ENCODE measurements at places on chromosomes 1 and 21. TPM values are rescaled to one million over a fixed set of nuclear protein-coding genes. Genes with fewer than 3 reads are reported as not detected.

DNA sequence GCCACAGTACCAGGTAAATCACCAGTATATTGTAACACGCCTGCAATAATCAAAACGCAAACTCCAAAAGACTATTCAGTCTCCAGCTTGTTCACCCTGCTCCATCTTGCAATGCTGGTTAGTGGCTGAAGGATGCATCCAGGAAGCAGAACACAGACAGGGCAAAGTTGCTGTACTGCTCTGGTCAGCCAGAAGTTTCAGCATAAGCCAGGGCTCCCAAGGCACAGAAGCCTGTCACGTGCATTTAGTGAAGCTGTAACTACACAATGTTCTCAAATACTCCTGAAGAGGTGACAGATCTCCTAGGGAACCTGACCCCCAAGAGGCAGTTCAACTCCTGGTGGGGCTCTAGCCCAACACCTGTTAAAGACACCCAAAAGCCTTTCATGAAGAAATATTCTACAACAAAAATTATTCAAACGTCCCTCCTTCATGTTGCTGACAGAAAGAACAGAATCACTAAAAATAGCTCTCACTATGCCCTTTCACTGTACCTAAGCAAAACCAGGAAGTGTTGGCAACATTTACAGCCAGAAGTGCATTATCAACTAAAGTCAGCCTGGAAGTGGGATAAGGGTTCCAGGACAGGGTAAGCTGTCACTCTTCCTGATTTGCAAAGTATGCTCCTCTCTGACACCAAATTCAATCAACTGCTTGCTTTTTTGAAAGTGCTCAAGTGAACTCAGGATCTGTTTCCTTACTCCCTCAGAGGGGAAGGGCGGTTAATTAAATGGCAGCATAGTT lies 52.1 kb downstream of the SLC35D1 start:
- no peak for DNase-seq

GRCh38 chr1:167911413-167911812 lies 2.5 kb downstream of the ADCY10 start:
- DNase-seq: no peak

The SLAMF8 gene
- 0.80 TPM for polyA plus RNA-seq

DNA sequence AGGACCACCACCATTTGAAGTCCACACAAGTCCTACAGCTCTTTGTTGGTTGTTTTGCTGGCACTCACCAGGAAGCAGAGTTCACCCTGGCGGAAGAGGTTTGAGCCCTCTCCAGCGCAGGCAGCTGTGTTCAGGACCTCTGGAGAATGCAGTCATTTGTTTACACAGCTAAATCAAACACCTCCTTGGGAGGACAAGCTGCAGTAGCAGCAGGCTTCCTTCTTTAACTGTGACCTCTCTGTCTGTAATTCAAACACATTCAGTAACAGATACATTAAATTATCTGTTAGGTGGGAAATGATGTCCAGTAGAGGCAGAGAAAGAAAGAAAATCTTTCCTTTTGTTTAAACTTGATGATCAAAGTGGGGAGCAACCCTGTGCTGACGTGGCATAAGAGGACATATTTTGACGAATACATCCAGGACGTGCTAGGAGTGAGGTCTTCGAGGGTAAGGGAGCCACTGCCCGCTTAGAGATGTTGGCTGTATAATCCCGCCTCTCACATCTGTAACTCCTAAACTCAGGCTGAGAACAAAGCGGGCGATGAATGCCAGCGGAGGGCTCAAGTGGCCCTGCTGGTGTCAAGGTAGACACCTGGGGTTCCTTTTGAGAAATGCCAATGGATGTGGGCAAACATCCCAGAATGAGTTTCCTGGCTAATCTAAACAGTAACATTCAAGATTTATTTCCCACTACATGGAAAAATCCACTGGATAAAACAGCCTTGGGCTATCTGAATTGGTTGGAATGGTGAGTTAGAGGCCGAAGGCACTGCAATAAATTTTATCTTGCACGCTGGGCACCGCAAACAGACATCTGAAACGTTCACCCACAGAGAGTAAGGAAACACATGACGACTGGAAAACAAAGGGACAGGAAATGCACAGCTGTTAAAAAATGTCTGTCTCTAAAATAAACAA lies 51.7 kb downstream of the ABCA4 start:
- DNase-seq: peak; percentile 68

DNA sequence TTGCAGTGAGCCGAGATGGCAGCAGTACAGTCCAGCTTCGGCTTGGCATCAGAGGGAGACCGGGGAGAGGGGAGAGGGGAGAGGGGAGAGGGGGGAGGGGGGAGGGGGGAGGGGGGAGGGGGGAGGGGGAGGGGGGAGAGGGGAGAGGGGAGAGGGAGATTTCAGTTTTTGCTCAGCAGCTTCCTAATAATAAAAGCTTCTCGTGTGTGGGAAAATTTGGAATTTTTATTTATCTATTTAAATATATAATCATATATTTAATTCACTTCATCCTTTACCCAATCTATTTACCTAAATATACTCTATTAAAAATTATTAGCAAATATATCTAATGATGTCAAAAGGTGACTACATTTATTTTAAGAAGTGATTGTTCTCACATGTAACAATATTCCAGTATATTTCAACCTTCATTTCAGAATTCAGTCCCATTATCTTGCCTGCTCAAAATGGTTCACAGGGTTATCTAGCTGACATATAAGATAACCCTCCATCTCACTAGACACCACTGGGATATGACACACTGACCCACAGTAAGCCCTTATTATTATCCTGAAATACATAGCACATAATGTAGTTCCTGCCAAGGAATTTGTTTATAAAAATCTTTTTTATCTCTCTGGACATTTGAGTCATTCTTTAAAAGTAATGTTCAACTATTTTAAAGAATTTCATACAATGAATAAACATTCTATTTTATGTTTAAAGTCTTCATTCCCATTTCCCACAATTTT lies 105.9 kb downstream of the GPATCH2 start:
- DNase-seq: no peak

- no peak for DNase-seq
Observed at GRCh38 chr1:151324390-151324930, 2.8 kb downstream of the PI4KB start.

DNA sequence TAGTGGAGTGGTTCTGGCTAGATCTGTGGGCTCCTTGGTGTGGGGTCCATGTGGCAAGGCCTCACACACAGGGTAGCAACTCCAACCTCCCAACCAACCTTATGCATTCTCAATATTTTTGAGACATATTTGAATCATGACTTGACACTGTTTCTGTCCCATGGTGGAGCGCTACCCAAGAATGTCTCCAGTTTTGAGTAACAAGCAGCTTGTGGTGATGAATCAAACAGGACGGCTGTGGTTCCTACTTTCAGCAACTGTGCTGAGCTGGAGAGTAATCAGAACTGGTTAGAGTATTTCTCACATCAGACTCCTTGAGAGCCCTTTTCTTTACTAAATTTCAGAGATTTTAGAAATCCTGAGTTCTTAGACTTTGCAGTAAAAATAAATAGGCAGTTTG lies 3.1 kb downstream of the LCE3D start:
- no peak for DNase-seq

The LORICRIN gene
- not detected for polyA plus RNA-seq

DNA sequence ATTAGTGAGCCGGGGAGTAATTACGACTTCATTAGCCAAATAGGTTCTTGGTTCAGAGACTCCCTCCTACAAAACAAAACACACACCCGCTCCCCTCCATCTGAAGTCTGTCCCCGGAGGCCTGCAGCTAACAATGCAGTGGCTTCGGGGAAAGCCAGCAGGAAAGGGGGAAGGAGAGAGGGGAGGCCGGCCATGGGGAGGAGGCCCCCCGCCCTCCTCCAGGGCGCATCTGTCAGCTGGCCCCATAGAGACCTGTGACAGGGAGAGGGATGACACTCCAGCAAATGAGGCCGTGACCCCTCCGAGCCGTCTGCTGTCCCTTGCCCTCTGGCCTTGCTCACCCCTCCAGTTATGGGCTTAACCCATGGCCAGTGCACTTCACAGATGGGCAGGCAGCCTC lies 12.1 kb upstream of the CNTN2 start:
- no peak for DNase-seq

The LHX4 gene
- polyA plus RNA-seq: 4.6 TPM

- no peak for DNase-seq
Observed at GRCh38 chr1:208433086-208433485, 188.9 kb upstream of the PLXNA2 start.

GRCh38 chr1:173758980-173759379 lies 44.2 kb downstream of the KLHL20 start:
- DNase-seq: no peak
